ENCODE measurements at places on chromosomes 11 and 22.

DNA sequence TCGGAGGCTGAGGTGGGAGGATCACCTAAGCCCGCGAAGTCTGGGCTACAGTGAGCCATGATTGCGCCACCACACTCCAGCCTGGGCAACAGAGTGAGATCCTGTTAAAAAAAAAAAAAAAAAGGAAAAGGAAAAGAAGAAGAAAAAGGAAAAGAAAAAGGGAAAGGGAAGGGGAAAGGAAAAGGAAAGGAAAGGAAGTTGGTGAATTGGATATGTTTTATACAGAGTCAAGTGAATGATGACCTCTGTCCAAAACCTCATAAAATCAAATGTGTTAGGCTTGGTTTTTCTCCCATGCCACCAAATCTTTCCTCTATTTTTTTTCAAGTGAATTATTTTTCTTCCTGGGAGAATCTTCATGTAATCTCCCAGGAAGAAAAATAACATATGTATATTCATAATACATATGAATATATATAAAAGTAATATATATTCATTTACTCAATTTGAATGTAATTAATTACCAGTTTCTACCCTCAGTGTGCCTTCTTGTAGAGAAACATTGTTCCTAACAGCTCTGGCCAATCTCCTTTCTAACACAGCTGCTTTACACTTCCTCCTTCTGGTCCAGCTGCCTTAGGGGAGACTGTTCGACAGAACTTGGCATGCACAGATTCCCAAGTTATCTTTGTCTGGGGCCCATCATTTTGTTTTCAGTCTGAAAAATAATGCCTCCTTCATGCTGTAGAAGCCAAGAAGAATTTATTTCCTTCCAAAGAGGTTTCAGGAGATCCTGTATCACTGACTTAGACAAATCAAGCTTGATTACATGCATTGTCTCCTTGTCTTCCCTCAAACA lies 111.9 kb downstream of the CCDC34 start:
- no peak for DNase-seq

GRCh38 chr11:7904917-7905316 lies 26.2 kb downstream of the OR10A6 start:
- DNase-seq, result no peak

DNA sequence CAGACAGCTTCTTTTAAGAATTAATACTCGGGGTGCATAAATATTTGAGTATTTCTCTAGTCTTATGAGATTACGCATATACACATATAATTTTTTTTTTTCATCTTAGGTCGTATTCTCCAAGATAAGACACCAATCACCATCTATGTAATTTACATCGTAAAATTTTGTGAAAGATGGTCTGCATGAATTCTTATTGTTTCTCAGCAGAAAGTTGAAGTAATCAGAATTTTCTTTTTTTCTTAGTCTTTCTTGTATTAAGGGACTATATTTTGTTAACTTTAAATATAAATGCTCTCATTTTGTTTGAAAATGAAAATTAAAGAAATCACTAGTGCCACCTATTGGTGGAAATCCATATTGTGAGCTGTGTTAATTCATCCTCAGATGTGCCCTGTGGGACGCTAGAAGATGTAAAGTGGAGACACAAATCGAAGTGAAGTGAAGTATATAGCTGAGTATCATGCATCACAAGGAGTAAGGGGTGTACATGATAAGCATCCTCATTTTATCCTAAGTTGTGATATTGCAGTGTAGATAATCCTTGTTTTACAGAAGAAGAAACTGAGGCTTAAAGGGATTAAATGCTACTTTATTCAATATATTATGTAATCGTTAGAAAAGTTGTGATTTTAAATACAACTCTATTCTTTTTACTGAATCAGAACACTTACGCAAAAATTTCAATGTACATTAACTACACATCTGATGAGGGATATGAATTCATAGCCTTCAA lies 2084.3 kb downstream of the LRRC4C start:
- no peak for DNase-seq

DNA sequence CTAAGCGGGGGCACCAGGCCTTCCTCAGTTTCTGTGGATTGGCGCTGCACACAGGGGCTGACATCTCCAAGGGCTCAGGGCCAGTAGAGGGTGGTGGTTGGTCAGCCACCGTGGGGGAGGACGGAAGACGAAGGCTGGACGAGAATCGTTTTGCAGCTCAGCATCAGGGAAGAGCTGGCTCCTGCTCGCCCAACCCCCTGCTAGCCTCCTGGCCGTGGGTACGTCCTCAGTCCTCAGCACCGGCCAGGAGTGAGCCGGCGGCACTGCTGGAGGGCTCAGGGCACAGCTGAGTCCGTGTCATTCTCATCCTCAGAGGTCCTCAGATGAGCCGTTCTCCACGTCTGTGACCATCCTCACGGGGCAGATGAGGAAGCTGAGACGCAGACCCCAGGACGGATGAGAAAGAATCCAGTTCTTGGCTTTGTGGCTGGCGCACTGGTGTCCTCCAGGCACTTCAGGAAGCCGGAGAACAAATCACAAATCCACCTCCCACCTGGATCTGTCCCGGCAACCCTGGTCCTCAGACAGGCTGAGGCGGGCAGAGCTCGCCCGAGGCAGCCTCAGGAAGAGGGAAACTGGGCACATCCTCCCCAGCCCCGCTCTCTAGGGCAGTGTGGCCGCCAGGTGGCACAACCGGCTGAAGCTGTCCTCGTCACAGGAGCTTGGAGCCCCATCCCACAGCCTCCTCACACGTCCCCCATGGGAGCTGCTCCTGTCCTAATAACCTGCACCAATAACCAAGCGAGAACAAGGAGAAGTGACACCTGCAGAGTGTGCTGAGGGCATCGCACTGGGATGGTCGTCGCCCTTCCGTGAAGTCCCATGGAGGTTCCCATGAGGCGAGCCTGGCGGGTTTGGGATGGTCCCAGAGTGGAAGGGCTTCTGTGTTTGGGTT lies 393.7 kb downstream of the BRD1 start:
- no peak for DNase-seq

GRCh38 chr22:46911346-46911745 lies 148.9 kb downstream of the TBC1D22A start:
- no peak for DNase-seq

- no peak for DNase-seq
Measured at GRCh38 chr11:121688055-121688491, 235.3 kb upstream of the SORL1-AS1 start.

DNA sequence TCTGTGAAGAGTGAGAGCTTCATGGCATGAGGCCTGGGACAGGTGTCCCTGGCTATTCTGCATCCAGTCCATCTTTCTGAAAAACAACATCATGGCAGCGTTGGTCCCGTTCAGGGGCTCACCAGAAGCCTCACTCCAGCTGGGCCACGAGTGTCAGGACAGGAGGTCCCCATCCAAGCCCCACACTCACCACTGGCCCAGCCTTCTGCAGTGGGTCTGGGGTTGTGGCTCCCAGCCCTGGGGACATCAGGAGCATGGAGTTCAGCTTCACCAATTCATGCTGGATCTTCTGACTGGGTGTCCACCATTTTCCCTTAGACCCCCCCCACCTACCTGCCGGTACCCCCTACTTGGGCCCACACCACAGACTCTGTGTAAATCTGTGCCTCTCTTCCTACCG lies 400.3 kb downstream of the BRD1 start:
- no peak for DNase-seq

DNA sequence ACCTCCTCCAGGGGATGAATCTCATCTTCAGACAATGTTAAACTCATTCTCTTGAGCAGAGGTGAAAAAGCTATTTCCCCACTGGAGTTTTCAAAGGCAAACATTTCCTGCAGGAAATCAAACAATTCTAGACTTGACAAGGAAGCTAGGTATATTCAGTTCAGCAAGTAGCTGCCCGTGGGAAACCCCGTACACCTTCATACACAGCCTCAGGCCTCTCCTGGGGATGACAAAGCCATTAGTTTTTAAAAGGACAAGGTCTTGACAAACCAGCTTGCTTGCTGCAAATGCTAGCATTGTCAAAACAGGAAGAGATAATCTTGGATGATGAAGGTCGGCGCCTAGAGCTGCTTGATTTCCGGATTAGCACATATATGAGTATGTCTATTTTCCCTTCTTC lies 1630.8 kb upstream of the TENM4 start:
- DNase-seq, result no peak

- DNase-seq, result peak; percentile 6
Measured at GRCh38 chr11:27471589-27472397, 797 bp downstream of the LGR4 start.

- peak; percentile 48 for DNase-seq
Measured at GRCh38 chr22:37281646-37282384, 493 bp upstream of the CYTH4 start.

DNA sequence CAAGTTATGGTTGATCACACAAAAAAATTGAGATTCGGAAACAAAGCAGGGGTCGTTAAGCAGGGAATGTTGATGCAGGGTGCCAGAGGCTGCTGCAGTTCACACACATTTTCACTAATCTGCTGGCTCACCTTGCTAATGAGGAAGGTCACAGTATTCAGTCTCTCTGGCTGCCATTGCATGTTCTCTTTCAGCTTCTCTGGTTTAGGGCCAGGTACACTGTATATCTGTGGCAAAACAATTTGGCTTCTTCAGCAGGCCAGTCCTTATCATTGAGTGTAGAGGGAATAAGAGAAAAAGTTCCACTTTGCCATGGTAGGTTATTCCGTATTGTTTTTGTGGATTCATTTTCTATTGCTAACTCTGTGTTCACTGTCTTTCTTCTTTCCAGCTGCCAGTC lies 283.7 kb upstream of the ANO3 start:
- no peak for DNase-seq

DNA sequence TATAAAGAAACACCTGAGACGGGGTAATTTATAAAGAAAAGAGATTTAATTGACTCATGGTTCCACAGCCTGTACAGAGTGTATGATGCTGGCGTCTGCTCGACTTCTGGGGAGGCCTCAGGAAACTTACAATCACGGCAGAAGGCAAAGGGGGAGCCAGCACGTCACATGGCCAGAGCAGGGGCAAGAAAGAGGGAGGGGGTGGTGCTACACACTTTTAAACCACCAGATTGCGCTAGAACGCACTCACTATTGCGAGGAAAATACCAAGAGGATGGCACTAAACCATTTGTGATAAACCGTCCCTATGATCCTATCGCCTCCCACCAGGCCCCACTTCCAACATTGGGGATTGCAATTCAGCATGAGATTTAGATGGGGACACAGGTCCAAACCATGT lies 79.7 kb upstream of the CARD18 start:
- DNase-seq, result no peak

- DNase-seq, result no peak
Measured at GRCh38 chr22:24968066-24968561, 15.6 kb downstream of the KIAA1671 start.

DNA sequence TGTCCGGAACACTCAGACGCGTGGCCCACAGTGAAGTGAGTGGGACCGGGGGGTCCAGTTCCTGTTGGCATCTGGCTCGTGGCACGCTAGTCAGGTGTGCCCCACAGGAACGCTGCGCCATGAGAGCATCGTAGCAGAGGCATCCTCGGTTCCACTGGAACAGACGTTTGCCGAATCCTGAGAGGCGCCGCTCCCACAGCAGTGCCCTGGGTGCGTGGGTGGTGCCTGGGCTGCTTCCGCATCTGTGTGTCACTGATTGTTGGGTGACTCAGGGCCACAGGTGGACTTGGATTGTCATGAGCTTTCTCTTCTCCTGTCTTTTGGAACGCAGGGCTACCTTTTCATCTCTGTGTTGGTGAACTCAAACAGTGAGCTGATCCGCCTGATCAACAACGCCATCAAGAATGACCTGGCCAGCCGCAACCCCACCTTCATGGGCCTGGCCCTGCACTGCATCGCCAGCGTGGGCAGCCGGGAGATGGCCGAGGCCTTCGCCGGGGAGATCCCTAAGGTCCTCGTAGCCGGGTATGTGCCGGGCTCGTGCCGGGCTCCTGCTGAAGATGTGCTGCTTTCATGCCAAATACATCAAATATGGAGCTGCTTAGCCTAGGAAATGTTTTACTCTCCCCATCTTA lies 46.2 kb downstream of the AP2A2 start:
- DNase-seq, result no peak

GRCh38 chr22:48391820-48392219 lies 1435.9 kb downstream of the BRD1 start:
- DNase-seq, result no peak

DNA sequence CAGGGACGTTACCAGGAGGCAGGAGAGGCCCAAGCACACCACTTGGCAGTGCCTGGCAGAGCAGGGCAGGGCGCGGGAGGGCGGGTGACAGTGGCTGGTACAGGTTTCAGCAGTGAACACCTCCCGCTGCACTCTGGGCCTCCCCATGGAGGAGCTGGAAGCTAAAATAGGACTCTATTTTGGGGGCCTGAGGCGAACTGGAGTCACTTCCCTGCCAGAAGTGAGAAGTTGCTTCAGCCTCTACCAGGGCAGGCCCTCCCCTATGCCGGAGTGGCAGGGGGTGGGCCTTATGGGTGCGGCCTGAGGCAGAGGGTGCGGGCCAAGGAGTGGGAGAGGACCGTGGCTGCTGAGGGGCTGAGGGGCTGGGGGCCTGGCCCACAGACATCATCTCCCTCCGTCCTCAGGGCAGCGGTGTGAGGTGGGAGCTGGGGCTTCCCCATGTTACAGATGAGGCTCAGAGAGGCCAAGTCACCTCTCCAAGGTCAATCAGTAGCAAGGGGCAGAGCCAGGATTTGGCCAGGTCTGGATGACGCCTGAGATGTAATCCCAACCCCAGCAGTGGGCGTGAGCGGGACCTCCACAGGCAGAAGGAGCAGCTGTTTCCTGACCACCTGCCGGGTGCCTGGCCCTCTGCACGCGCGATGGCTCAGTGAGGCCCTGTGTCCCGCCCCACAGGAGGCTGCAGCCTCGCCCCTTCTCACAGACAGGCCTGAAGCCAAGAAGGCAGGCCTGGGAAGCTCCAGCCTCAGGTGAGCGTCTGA lies 39.3 kb downstream of the KCNJ4 start:
- DNase-seq, result no peak

DNA sequence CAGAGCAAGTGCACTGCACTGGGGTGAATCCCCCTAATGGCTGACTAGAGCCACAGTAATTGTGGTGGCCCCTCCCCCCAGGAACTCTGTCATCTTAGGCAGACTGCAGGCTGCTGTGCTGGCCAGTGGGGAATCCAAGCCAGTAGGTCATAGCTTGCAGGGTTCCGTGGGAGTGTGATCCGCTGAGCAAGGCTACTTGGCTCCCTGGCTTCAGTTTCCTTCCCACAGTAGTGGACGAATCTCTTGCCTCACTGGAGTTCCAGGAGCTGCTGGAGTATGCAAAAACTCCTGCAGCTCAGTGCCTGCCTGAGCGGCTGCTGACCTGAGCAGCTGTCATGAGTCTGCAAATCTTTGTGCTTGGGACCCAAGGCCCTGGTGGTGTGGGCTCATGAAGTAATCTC lies 13.2 kb downstream of the OOSP3 start:
- no peak for DNase-seq

GRCh38 chr11:97732011-97732632 lies 1288.6 kb upstream of the CNTN5 start:
- no peak for DNase-seq

GRCh38 chr11:82989628-82990404 lies 81.9 kb downstream of the RAB30 start:
- no peak for DNase-seq

DNA sequence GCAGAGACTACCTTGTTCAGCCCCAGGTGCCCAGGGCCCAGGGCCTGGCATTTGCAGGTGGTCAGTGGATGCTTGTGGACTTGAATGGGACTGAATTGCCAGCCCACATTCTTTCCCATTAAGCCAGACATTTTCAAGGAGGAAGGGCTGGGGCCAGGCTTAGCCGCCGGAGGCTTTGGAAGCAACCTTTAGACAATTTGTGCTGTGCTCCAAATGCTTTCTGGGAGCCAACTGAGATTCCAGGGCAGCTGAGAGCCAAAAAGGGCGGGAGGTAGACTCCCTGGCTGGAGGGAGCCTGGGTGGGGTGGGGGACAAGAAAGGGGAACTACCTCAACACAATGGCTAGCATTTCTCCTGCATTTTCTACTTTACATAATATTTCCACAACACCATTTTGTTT lies 54.8 kb upstream of the TIMP3 start:
- no peak for DNase-seq

Data from stimulated activated CD4-positive, alpha-beta T cell treated with anti-CD3 and anti-CD28 coated beads, Interleukin-4, amount 100 ng/mL, for 24 hours (primary cell).